ENCODE measurements at places on chromosomes 6 and 20.

DNA sequence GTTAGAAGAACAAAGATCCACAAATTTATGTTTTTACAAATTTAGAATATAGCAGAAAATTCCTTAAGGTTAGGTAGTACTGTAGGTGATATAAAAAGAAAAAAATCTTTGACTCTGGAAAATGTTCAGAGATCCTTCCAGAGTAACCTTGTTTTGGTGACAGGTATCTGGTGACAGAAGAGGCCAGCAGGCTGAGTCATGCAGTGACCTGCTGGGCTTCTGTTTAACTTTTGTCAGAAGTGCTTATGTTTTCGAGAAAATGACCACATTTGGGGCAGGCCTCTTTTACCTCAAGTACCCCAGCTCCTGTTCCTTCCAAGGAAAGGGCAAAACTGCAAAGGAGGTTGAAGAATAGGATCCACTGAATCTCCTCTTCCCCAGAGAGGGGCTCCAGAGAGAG, 10.5 kb upstream of the CLDN20 start:
- ATAC-seq = peak; percentile 21

- ATAC-seq = no peak
Observed at GRCh38 chr6:57435475-57436160, 118.2 kb downstream of the PRIM2 start.

GRCh38 chr6:37373822-37374471, 20.2 kb downstream of the RNF8 start:
- no peak for ATAC-seq

DNA sequence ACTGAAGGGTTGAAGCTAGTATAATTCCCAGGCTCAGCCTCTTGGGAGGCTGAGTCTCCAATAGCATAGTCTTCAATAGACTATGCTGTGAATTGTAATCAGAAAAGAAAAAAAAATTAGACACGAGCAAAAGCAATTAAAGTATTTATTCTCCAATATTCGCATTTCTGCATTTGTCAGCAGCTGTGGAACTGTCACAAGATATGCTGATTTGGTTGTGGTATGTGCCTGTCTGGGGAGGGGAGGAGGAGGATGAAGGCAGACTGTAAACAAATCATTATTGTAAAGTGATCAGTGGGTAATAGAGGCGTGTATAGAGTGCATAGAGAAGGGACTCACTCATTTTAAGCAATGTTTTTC, 10.1 kb upstream of the BICRAL start:
- no peak for ATAC-seq

DNA sequence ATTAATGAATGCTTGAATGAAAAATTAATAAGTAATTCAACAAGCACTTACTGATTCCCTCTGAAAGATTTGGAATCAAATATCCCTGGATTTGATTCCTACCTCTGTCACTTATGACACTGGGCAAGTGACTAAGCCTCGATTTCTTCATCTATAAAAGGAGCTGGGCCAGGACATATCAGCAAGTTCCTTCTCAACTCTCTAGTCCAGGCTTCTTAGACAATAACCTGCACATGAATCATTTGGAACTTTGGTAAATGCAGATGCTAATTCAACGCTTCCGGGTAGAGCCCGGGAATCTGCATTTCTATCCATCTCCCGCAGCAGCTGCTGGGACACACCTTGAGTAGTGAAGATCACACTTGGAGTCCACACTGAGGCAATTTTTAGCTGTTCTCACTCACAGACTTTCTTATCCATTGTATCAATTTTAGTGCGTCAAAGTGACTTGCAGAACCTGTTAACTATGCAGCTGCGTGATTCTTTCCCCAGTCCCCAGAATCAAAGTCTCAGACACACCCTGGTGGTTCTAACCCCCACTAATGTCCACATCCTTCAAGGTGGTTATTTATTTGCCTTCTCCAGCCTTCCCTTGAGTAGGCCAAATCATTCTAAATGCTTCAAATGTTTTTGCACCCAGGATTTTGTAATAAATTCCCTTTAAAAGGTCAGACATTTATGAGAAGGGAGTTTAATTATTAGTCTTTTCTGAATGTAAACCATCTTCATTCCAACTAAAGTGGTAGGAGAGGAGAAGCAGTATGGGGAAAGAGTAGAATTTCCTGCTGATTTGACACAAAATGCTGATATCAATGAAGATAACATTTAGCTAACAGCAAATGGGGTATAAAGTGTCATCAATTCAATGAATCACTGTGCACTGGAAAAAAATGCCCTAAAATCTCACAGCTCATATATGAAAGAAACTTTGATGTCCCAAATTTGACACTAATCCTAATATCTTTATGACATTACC, 26.0 kb upstream of the CCND3 start:
- no peak for ATAC-seq

GRCh38 chr20:12733811-12734210, 275.0 kb upstream of the SPTLC3 start:
- ATAC-seq = no peak

DNA sequence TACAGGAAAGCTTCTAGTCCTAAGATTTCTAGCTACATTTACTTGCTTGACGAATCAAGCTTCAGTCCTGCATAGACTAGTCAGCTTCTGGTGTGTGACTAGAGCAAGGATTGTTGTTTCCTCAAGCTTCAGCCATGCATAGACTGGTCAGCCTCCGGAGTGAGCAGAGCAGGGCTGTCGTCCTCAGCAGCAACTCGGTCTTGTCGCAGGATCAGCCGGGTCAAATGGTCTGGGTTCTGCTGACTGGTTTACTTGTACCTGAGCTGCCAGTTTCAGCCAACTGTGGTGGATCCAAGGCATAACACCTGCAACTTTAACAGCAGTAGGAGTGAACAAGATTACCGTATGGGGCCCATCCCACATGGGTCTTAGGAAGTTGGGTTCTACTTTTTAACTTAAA, 10.8 kb upstream of the GMPR start:
- no peak for ATAC-seq

- no peak for ATAC-seq
Observed at GRCh38 chr20:23625236-23625964, 12.4 kb downstream of the CST3 start.

- ATAC-seq = no peak
Observed at GRCh38 chr20:1171461-1172093, 13.2 kb downstream of the TMEM74B start.

GRCh38 chr6:10743515-10743914, 4.1 kb upstream of the TMEM14B start:
- no peak for ATAC-seq

DNA sequence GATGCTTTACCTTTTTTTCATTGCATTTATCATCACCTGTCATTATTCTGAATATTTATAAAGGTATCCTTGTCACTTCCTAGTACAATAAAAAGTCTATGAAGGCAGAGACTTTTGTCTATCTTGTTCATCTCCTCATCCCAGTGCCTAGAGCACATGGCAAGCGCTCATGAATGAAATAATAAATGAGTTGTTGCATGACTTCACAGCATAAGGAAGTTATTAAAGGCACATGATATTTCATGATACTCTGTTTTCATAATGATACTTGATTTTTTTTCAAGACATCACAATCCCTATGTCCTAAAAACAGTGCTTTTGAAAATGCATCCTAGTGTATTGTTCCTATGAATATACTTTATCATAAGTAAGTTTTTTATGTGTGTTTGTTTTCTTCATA, 310.6 kb upstream of the RSPO3 start:
- no peak for ATAC-seq

DNA sequence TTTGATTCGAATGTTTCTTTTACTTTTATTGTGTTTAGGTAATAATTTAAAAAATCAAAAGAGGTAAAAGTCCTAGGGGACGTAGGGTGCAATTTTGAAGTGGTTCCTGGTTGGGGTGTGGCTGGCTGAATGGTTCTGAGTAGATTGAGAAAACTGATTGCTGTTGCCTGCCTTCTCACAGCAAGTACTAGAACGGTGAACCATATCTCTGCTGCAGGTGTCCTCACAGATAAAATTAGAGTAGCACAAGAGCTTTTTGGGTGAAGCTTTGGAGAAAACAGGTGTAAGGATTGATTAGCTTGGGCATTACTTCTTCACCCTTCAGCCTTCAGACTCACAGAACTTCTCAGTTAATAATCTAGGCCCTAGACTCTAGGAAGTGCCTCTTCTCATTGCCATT, 19.8 kb upstream of the GJA10 start:
- no peak for ATAC-seq

- no peak for ATAC-seq
Observed at GRCh38 chr20:63917811-63918210, 22.9 kb downstream of the DNAJC5 start.

GRCh38 chr20:20201639-20202038, 149.3 kb downstream of the CFAP61 start:
- no peak for ATAC-seq
